Bronchial epithelial cell (primary cell): ENCODE measurements at places on chromosomes 1 and 21. TPM values are rescaled to one million over a fixed set of nuclear protein-coding genes. Genes with fewer than 3 reads are reported as not detected.

GRCh38 chr1:2948751-2949680 is 72.3 kb upstream of the ACTRT2 start:
- DNase-seq, result no peak

Gene AADACL4
- total RNA-seq, result not detected in 2 replicates

Gene PODN
- total RNA-seq, result 0.53 TPM in 1 of 2 replicates, not detected in the other

Gene LCE2B
- total RNA-seq, result not detected in 2 replicates

Gene FTCD
- not detected in 2 replicates for total RNA-seq

Gene SPRR4
- total RNA-seq, result not detected in 2 replicates

DNA sequence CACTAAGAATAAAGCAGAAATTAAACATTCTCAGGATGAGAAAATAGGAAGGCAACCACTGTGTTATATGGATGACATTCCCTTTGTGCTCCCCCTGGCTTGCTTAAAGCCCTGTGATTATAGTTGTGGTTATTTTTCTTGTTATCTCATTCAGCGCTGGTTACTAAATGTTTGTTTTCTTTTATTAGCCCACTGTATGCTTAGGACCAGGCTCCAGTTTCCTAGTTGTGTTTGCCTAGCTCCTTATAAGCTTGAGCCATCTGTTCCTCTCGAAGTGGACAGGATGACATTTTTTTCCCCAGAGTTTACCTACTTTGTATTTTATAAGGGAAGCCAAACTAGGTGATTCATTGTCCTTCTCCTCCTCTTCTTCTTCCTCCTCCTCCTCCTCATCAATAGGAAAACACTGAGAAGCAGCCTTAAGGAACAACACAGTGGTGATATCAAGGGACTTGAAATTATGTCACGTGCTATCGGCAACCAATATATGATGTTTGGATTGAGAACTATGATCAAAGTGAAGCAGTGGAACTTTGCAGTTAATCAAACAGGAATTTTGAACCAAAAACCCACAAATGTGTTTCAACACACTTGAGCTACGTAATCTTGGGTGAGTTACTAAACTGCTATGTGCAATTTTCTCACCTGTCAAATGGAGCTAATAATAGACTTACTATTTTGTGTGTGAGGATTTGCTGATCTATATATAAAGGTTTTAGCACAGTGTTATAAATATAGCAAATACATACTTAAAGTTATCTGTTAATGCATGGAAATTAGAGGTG is 35.1 kb upstream of the RGS7 start:
- DNase-seq, result peak; percentile 26

GRCh38 chr1:156308078-156308477 is 9.0 kb upstream of the VHLL start:
- no peak for DNase-seq

Gene PDIK1L
- total RNA-seq, result 8.4 and 8.7 TPM in 2 replicates
